ENCODE measurements at places on chromosomes 4 and X.

DNA sequence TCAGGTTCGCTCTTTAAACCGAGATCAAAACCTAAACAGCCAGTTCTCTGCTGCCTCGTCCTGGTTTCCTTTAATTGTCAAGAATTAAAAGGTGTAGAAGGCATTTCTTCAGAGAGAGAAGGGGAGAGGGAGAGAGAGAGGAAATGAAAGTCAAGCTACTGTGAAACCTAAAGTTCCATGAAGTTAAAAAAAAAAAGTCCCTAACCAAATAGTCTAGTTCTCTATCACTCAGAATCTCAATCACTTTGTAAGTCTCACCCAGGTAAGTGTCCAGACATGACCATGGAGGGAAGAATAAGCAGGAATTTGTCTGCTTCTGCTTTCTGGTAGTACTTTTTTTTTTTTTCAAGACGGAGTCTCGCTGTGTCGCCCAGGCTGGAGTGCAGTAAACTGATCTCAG lies 18.8 kb upstream of the SMIM14 start:
- no peak for DNase-seq

GRCh38 chr4:155592179-155592937 lies 74.3 kb upstream of the GUCY1A1 start:
- peak; percentile 60 for DNase-seq

DNA sequence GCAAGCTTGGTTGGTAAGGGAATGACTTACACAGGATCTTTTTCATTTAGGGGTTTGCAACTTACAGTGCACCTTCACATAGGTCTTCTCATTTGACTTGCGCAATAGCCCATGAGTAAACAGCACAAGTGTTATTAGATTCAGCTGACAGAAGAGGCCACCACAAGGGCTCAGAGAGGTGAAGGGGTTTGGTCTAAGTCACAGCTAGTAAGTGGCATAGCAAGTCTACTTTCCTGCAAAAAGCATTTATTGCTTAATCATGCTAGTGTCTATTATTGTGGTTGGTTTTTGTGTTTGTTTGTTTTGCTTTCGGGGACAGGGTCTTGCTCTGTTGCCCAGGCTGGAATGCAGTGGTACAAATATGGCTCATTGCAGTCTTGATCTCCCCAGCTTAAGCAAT lies 83.3 kb downstream of the SPRY1 start:
- DNase-seq = no peak

DNA sequence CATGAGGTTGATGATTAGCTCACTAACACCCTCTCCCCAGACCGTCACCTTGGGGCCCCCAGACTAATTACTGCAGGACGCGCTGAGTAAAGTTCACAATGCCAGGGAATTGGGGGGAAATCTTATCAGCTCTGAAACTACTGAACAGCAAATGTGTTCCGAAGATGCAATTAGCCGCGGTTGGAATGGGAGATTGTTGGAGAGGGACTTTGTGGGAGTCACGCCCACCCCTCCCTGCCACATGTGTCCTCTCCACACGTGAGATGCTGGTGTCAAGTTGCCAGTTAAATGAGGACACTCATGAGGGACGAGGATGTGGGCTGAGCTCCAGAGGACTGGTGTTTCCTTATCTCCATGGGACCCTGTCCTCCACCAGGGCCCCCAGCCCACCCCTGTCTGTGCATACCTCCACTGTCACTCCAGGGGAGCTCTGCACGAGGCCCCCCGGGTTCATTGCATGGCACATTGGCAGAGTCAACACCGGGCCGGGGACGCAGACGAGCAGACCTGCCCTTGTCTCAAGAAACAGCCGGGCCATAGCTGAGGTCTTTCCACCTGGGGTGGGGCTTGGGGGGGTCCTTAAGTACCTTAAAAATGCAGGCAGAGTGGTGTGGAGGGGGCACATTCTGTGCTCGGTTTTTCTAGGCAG lies 175.4 kb upstream of the PSAPL1 start:
- DNase-seq = no peak

GRCh38 chrX:154506483-154507332 lies 9.3 kb downstream of the FAM3A start:
- DNase-seq = no peak

DNA sequence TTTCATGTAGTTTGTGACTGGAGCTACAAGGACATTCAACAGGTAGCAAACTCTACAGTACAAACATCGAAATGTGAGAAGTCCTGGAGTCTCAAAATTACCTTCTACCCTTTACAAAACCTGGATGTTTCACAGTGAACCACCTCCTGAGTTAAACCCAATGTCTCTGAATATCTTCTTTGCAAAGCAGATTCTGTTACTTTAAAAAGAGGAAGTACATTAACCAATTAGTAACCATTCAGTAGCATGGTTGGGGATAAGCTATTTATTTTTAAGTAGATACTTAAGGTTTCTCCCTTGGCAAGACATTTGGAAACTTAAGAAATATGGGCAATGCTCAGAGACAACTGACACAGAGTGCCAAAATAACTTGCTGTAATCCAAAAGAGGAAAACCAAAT lies 371.9 kb upstream of the NWD2 start:
- no peak for DNase-seq

DNA sequence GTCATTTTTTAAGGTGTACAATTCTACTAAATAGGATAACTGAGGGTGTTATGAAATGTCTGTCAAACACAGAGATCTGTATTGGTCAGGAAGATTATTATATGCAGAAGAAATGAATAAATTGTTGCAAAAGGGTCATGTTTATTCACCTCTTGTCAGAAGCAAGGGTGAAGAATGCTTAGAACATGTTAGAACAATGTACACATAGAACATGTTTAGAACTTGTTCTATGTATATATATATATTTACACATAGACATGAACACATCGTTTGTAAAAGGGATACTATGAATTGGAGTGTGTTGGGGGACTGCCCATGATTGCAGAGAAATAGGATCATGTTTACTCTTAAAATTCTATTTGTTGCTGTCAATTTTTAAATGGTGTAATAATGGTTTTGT lies 28.0 kb upstream of the TMEM150C start:
- DNase-seq = no peak
